ENCODE measurements at places on chromosomes 7 and 10.

- no peak for DNase-seq
Measured at GRCh38 chr7:39567294-39567693, 1.1 kb downstream of the YAE1 start.

- DNase-seq, result no peak
Measured at GRCh38 chr10:68385740-68386139, 21.3 kb downstream of the RUFY2 start.

DNA sequence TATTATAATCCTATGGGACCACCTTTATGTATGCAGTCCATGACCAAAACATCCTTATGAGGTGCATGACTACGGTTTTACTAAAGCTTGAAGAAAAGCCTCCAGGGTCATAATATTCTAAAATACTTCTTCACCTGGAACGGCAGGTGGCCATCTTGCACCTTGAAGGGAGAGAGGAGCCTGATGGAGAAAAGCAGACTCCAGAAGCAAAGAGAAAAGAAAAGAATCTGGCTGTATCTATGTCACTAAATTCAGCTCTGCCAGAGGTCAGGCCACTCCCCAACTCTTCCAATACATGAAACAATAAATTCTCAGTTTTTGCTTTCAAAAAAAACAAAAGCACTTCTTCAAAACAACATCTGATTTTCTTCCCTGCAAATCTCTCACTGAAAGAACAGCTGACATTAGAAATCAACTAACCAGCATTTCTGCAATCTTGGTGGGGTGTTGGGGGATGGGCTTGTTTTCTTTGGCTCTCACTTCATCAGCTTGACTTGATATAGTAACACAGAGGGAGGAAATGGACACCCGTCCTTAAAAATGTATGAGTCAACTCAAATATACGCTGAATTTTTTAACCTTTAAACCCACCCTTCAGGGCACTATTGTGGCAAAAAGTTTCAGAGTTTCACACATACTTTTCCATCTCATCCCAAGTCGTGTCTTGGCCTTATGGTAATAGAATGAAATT is 21.7 kb downstream of the HIBADH start:
- no peak for DNase-seq

DNA sequence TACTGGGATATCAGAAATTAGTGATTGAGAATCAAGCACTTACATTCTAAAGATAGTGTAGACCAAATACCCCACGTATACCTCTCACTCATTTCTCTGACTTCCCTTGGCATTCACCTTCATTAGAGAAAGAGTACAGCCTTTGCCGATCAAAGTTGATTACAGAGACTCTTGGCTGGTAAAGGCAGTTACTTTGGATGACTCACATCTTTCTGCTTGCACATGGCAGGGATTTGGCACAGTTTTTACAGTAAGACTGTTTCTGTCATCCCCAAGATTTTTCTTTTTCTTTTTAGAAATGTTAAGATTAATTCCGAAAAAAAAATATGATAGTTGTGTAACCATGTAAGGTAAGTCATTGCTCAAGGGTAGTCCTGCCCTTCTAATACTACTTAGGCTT is 143.0 kb downstream of the TSPAN12 start:
- DNase-seq, result no peak

DNA sequence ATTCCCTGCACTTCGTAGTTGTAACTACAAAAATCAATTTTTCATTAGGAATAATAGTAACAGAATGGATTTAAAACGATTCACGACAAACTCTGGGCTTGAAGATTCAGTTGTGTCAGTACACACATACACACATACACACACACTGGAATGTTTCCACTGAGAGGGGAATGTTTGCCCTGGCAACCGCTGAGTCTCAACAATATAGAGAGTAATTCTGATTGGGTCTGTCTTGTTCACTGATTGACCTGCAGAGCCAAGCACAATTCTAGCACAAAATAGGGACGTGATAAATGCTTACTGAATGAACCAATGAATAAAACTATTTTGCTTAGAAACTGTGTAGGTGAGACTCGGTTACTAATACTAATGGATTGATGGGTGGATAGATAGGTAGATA is 204.4 kb upstream of the CCDC6 start:
- no peak for DNase-seq
